ENCODE measurements at places on chromosomes 5 and 9.

DNA sequence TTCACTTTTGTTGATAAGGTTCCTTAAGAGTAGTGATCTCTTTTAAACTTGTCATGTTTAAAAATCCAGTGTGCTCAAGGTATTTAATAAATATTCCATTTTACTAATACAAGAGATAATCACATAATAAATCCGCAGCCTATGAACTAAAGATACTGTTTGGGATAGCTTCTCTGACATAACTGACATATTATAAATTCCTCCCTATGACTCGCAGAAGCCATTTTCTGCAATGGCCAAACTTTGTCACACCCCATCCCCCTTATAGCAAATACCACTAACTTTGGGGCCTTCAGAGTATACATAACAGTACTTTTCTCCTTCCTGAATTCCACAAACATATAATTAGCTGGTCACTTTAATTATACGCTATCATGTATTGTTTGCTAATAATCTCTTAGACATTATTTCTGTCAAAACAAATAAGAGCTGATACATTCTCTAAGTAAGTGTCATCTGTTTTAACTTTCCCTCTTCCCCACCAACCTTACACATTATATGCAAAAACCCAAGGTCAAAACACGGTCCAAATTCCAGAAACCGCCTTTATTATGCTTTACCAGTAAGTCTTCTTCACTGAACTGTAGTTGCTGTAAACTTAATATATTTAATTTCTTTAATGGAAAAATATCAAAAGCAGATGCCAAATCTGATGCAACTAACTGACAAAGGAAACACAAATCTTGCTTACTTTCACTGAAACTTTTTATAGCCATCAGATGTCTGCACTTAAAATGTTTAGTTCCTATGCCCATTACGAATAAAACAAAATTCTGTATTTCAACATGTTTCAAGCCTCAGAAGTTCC is 971 bp downstream of the TMEM267 start:
- no peak for DNase-seq

GRCh38 chr5:171721464-171721863 is 64.2 kb upstream of the SMIM23 start:
- DNase-seq = no peak

GRCh38 chr5:180990086-180990881 is 1.6 kb downstream of the BTNL3 start:
- no peak for DNase-seq

GRCh38 chr5:59767681-59768151 is 125.8 kb downstream of the PDE4D start:
- no peak for DNase-seq

DNA sequence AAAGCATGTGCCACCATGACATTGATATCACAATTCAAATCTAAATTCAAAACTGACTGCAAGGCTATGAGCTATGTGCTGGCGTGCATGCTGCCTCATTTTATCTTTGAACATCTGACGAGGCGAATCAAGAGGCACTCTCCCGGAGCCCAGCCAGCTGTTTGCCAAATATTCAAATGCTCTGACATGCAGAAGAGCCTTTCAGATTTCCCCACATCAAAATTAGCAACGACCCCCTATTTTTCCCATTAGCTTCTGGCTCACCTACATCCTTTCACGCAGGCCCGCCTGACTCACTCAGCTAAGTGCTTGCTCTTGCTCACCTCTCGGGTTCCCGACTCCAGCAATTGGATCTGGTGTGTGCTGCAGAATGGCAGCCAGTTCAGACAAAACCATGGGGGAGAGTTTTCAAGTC is 159.0 kb downstream of the NR2F1-AS1 start:
- no peak for DNase-seq

- DNase-seq = no peak
Observed at GRCh38 chr5:54463713-54464112, 8.2 kb downstream of the HSPB3 start.

- DNase-seq = no peak
Observed at GRCh38 chr5:80987078-80987766, 27.1 kb downstream of the RASGRF2 start.

DNA sequence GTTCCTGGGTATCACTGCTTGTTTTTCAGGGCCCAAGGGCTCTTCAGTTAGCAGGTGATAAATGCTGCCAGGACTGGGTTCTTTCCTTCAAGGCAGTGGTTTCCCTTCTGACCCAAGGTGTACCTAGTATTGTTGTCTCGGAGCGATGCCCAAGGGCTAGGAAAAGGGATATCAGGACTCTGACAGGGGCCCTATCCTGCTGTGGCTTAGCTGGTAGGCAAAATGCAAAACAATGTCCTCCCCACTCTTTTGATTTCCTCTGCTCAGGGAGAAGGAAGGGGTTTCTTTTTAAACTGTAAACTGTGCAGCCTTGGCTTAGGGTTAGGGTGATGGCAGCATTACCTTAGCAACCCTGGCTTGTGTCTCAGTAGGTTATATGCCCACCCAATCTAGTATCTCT is 508.8 kb upstream of the CTNND2 start:
- DNase-seq = no peak

- no peak for DNase-seq
Observed at GRCh38 chr5:131193106-131193505, 22.4 kb downstream of the LYRM7 start.

GRCh38 chr9:69213647-69214046 is 39.6 kb downstream of the TJP2 start:
- peak; percentile 51 for DNase-seq

DNA sequence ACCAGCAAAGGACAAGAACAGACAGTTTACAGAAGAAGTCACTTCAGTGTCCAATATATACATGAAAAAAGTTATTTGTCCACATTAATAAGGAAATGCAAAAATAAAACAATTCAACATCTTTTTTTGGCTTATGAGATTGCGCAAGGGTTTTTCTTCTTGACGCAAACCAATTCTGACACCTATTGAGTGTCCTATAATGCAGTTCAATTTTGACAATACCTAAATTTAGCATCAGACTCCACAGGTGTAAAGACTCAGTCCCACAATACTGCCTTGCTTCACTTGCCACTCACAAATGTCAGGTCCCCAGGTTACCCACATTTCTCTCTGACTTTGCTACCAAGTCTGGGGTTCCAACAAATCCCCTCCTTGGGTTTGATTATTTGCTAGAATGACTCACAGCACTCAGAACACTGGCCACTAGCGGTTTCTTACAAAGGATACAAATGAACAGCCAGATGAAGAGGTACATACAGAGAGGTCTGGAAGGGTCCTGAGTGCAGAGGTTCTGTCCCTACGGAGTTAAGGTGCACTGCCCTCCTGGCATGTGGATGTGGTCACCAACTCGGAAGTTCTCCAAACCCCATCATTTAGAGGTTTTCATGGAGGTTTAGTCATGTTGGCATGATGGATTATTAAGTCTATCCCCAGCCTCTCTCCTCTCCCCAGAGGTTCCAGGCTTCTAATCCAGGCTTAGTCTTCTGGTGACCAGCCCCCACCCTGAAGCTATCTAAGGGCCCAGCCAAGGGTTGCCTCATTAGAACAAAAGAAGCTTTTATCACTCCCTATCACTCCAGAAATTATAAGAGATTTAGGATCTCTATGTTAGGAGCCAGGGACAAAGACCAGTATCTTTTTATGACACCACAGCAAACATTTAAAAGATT is 27.0 kb upstream of the SLC22A5 start:
- no peak for DNase-seq

- no peak for DNase-seq
Observed at GRCh38 chr5:101112645-101113044, 209.6 kb upstream of the ST8SIA4 start.

DNA sequence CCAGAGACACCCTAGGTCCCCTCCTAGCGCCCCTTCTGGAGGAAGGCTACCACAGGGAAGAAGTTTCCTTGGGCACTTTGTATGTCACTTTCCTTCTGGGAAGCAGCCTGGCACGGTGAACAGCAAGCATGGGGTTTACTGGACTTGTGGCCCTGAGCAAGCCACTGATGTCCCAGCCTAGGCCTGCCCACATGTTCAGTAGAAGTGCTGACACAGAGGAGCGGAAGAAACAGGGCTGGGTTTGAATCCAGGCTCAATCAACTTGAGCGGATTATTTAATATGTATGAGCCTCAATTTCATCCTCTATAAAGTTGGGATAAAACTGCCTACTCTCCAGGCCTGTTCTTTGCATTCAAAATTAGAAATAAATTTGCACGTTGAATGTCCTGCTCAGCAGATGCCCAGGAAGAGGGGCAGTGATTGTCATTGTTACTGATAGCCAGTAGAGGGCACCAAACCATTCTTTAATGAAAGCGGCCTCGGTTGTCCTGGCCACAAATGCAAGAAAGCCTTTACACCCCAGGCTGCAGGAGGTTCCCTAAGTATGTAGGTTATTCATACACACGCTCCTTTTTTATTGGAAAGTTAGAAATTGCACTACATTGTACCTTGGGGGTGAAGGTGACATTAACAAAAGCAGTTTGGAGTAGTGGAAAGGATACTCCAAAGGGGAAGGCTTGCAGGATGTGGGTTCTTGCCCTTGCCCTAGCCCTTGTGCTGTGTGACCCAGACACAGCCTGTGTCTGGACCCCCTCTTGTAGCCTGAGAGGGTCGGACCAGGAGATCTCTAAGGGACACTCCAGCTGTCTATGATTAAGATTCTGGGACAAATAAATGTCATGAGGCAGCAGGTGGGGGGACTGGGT is 13.4 kb upstream of the XPA start:
- no peak for DNase-seq

GRCh38 chr9:133463234-133463863 is 3.6 kb downstream of the CACFD1 start:
- DNase-seq = no peak

DNA sequence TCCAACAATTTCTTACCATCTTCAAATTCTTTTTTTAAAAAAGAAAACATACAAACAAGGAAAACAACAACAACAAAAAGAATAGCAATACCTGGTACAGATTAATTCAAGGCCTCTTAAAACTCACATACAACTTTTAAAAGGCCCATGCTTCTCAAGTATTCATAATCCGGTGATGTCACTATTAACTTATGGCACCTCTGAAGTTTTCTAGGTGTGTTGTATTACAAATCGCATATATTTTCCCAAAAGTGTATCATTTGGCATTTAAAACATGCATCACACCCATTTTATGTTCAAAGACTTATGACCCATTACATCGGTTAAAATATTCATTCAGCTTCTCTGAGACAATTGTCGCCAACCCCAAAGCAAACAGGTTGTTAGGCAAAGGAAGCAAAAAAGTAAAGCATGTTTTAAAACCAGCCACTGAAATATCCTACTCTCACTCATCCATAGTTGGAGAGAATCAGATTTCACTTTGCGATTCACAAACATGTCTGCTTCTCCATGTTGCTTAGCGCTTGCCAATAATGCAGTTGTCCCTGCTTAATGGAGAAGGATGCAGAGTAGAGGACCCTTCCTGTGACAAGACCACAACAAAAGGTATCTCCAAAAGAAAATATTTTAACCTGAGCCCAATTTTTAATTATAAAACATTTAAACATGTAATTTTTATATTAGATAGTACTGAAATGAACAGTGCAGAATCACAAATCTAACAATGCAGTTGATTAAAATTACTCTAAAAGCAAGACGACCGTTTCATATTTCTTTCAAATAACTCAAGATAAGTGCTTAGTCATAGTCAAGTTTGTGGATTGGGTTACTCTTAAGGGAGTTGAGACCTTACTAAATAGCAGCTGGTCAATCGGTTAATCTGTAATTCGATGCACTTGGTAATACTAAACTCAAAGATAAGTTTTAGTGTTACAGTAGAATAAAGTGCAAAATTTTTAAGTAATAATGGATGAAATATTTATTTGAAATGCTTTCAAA is 1.6 kb downstream of the SKP1 start:
- DNase-seq = no peak

- no peak for DNase-seq
Observed at GRCh38 chr5:148687427-148687826, 33.1 kb upstream of the HTR4 start.

- DNase-seq = no peak
Observed at GRCh38 chr9:133105461-133105770, 15.6 kb downstream of the RALGDS start.

- no peak for DNase-seq
Observed at GRCh38 chr5:131525805-131526204, 109.2 kb downstream of the RAPGEF6 start.

GRCh38 chr9:37371565-37372464 is 50.7 kb upstream of the GRHPR start:
- no peak for DNase-seq

DNA sequence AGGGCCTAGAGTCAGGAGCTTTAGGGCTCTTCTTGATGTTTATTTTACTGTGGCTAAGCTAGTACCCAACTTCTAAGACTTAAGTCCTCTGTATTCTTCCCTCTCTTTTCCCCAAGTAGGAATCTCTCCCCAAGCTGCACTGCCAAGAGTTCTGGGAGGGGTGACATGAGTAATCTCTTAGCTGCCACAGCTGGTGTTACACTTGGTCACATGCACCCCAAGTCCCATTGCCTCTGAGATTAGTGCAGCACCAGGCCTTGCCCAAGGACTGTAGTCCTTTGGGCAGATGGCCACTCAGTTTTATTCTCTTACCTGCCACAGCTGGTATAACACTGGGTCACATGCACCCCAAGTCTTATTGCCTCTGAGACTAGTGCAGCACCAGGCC is 114.7 kb upstream of the RIOK2 start:
- DNase-seq = no peak

DNA sequence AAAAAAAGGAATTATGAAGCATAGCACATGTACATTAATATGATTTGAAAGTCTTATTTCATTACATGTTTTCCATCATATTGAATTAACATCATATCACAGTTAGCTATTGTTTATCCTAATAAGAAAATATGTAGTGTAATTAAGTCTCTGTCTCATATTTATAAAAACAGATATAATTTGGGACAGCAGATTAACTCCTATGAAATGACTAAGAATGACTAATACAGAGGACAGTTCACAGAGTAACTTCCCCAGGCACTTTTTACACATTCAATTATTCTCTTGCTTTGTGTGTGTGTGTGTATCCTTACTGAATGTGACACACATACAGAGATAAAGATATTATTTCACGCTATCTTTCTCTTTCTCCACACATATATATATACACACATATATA is 2400.9 kb upstream of the C9orf72 start:
- DNase-seq = no peak

- no peak for DNase-seq
Observed at GRCh38 chr5:143134900-143135299, 268.6 kb downstream of the NR3C1 start.

DNA sequence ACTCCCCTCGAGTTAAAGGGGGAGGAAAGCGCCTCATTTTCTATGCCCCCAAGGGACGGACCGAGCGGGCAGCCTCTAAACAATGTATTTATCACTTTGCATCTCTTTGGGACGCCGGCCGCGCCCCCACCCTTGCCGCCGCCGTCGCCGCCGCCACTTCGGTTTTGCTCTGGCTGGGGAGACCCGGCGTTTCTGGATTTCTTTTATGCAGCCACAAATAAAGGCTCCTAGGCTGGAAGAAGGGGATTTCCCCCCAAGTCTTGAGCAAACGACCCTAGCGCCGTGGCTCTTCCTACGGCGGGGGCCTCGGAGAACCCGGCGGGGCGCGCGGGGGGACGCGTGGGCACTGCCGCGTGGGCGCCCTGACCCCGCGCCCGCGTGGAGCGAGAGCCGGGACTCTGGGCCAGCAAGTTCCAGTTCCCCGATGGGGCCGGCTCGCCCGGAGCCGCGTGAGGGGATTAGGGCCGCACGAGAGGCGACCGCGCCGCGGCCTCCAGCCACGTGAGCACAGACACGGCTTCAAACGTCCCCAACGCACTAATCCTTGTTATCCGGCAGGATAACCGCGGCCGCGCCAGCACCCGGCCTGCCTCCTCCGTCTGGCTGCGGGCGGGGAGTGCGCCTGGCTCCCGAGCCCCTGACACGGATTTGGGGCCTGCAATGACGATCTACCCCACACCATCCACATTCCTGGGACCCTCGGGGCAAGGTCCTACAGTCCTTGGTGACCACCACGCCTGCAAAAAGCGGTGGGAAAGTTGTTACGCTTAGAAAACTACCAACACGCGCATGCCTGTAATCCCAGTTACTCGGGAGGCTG is 7.9 kb upstream of the NEUROG1 start:
- peak; percentile 38 for DNase-seq

GRCh38 chr5:38825494-38825893 is 20.3 kb upstream of the OSMR start:
- DNase-seq = no peak

Measured in left ventricle myocardium superior (tissue), 1 donor.